ENCODE measurements at places on chromosomes 6 and 20.

- DNase-seq, result no peak
These were observed 20.4 kb downstream of the MAN1A1 start for GRCh38 chr6:119328892-119329793.

GRCh38 chr6:56767435-56767834, 124.7 kb upstream of the DST start:
- no peak for DNase-seq

GRCh38 chr20:6680441-6680840, 87.0 kb upstream of the BMP2 start:
- DNase-seq, result no peak

- DNase-seq, result no peak
These were observed 54.7 kb downstream of the YTHDF1 start for GRCh38 chr20:63161176-63161651.

- DNase-seq, result peak; percentile 62
These were observed 83.7 kb upstream of the CCDC28A start for GRCh38 chr6:138689849-138690248.

- no peak for DNase-seq
These were observed 289.5 kb upstream of the CDYL start for GRCh38 chr6:4486568-4487315.

DNA sequence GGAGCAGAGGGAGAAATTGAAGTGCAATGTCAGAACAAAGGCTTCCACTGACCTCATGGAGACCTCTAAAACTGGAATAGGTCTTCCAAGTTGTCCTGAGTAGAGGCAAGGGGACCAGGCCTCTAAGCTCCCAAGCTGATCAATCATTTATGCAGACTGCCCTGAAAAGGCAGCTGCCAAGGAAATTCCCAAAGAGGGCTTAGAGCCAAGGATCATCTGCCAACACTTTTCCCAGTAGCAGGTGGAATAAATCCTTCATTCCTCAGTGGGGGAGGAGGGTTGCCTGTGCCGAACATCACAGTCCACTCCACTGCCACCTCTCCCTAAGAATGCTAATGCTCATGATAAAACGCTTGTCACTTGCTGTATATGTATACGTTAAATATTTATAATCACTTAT, 29.3 kb upstream of the RALY start:
- no peak for DNase-seq

DNA sequence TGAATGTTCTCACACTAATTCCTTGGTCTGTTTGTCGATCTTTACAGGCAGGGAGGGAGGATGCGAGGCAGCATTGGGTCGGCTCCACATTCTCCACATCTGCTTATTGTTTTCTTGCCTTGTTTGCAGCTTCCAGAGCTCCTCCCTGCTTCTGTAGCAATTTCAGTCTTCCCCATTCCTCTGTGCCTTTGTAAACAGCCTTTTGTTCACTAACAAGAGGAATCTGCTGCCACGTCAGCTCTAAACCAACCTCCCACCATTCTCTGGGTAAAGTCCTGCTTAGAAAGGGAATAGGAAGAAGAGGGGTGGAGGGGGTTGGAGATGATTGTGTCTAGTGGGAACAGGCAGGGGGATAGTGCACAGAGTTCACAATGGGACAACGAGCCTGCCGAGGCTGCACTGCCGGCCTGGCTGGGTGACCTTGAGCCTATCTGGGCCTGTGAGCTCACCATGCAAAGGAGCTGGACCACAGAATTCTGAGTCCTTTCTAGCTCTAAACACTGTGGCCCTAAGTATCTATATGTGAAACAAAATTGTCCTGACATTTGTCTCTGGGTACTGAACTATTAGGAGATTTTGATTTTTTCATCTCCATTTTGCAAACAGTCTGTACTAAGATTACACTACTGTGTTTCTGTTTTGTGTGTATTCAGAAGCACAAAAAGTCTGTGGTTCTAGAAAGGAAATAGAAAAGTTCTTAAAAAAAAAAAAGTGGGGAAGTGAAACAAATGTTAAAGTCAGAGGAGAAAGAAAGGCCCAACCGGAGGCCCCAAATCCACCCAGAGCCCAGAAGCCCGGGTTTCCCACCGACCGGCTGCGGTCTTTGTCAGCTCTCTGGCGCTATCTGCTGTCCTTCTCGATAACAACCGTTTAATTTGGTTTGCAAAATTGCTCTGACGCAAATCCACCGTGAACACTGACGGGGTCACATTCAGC, 1.4 kb upstream of the PRND start:
- peak; percentile 70 for DNase-seq

GRCh38 chr6:16511040-16511660, 250.1 kb downstream of the ATXN1 start:
- DNase-seq, result peak; percentile 48

- no peak for DNase-seq
These were observed 1.0 kb upstream of the RIPOR2 start for GRCh38 chr6:24936641-24937317.

DNA sequence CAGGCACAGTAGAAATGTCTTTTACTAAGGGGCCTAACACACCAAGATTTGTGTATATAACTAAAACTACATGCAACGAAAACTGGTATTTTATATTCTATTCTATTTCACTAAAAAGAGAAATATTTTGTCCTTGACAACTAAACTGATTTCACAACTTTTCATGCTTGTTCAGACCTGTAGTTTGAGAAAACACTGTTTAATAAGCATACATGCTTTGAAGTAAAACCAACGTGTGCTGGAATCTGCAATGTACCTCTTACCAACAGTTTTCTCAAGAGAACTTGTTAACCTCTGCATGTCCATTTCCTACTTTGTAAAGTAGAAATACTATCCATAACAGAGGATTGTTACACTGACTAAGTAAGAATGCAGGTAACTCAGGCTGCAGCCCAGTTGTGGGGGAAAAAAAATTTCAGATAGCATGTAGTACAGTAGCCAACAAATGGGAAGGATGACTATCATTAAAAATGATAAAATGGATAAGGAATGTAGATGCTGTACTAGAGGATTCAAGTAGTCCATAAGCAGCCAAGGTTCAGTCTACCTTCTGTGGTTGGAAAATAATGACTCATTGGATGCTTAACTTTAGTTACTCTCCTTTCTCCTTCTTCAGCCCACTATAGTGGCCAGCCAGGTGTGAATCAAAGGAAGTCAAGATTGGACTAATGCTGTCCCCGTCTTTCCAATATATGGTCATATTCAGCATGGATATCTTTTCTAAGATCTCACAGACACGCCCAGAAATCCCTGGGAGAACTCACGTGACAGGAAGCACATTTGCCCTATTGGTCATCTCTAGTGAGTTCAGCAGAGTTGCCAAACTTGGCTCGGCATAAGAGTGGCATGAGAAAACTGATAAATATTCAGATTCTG, 65.2 kb downstream of the HFE start:
- peak; percentile 45 for DNase-seq

GRCh38 chr6:111971181-111971841, 82.6 kb upstream of the CCN6 start:
- no peak for DNase-seq

GRCh38 chr6:111838749-111839484, 34.3 kb downstream of the FYN start:
- no peak for DNase-seq

DNA sequence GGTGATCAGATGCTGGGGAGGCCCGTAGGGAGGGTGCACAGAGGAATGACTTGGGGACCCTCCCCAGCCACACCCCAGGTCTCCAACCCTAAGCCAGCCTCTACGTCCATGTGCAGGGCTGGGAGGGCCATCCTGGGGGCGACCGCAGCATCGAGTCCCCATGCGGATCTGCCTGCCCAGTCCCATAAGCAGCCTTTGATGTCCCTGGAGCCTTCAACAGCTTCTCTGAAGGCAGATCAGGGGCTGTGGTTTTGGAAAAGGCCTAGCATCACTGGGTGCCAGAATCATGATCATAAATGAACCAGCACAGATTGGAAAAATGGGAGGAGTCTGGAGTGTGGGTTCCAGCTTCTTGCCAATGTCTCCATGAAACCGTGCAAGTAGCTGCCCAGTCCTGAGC, 22.9 kb downstream of the TOX2 start:
- no peak for DNase-seq

- DNase-seq, result no peak
These were observed 77.9 kb downstream of the TMEM242 start for GRCh38 chr6:157245436-157245835.

DNA sequence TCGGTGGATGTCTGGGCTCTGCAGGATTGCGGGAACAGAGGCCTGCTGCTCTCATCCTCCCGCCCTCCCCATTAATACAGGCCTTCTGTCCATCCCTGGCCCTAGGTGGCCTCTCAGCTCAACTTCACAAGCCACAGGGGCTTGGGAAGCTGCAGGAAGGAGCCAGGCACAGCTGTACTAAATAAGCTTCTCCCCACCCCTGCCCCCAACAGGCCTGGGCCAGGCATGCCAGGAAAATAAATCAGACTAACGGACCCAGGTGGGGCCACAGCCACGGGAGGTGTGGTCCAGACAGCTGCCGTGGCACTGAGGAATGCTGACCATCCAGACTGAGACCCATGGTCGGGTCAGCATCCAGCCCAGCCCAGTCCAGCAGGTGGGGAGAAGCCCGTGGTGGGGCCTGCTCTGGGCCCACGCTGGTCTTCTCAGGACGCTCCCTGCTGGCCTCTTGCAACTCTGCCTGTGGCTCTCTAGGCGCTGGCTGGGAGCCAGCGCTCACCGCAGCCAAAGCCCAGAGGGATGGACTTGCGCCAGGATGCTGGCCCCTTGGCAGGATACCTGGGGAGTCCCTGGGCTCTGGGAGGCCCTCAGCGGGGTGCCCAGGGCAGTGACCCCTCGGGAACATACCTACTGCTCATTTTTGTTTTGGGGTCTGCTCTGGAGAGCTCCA, 8.6 kb upstream of the YTHDF1 start:
- peak; percentile 65 for DNase-seq

- DNase-seq, result peak; percentile 52
These were observed 71.1 kb upstream of the FOXQ1 start for GRCh38 chr6:1240766-1241318.

GRCh38 chr6:158943380-158944032, 56.5 kb downstream of the RSPH3 start:
- no peak for DNase-seq

GRCh38 chr6:116115781-116116180, 10.2 kb downstream of the COL10A1 start:
- DNase-seq, result no peak

GRCh38 chr6:116376149-116376548, 5.4 kb downstream of the DSE start:
- no peak for DNase-seq
